ENCODE measurements at places on chromosomes 16 and 17.

- DNase-seq = no peak
These were observed 189.9 kb downstream of the ZFHX3 start for GRCh38 chr16:72857834-72858664.

DNA sequence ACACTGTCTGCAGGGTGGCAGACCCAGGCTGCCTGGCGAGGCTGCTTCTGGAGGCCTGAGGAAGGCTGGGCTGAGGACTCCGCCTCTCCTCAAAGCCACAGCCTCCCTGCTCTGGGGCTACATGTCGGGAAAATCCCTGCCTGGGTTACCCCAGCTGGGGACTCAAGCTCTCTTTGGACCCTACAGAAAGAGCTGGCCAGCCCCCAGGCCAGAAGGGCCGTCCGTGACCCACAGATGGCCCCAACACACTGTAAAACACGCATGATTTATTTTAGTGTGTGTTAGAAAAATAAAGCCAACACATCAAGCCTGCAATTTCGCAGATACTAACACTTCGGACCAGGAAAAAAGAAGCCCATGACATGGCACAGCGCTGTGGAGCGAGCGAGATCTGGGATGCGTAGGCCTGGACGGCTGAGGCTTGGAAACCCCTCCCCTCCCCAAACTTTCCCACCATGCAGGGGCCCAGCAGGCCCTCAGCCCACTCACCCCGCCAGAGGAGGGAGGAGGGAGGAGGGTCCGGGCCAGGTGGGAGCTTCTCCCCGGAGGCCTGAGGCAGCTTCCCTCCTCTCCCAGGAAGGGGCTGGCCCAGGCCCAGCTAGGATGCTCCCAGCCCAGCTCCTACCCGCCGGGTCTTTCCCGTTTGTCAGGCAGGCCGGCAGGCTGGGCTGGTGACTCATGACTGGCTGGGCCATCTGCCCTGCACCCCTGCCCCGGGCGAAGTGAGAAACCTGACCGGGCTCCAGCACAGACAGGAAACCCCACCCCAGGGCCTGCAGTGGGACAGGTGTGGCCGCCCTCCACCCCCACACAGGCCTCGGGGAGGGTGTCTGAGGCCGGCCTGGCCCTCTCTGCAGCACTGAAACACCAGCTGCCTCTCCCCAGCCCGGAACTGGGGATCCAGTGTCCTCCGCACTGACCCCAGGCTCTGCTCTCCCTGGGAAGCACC lies 34.1 kb upstream of the SLC38A10 start:
- no peak for DNase-seq

DNA sequence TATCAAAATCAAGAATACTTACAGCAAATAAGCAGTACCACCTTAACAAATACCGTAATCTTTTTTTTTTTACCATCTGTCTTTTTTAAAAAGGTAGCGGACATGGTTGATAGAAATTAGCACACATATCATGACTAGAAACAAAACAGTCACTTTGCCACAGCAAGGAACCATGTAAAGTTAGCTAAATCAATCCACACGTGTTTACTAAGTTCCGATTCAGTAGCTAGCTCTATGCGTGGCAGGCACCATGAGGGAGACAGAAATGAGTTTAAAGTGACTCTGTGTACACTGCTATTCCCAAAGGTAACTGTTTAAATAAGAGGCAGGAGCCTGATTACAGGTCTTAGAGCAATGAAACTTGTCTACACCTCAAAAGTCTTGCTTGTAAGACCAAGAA lies 108.6 kb downstream of the XYLT1 start:
- no peak for DNase-seq

- no peak for DNase-seq
These were observed 17.1 kb downstream of the ZNF213 start for GRCh38 chr16:3152027-3152276.

DNA sequence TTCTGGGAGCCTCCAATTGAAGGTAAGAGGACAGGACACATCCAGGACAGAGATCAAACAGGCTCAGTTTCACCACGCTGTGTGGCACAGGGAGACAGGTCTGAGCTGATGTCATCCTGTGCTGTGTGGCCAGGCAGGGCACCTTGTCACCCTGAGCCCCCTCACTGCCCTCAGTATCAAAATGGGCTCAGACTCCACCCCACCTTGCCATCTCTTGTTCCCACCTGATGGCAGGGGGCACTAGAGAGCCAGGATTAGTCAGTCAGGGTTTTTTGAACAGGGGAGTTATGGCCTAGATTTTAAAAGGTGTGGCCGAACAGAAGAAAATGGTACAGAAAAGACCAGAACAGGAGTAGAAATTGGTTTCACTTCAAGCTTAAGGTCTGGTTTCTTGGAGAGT lies 2.6 kb downstream of the KAT2A start:
- DNase-seq = no peak

DNA sequence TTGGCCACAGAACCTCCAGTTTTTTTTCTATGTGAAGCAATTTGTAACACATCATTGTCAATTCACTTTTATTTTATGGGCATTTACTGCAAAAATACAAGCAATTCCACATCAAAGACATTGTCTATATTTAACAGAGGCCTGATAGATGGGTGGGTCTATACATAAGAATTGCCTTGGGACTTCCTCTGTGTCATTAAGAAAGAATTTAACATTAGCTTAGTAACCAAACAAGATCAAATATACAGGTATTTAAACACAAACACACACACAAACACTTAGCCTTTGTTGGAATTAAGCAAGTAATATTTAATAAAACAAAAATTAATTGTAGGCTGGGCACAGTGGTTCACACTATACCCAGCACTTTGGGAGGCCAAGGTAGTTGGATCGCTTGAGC lies 4.3 kb upstream of the PITPNC1 start:
- no peak for DNase-seq
